ENCODE measurements at places on chromosomes 5 and 9.

DNA sequence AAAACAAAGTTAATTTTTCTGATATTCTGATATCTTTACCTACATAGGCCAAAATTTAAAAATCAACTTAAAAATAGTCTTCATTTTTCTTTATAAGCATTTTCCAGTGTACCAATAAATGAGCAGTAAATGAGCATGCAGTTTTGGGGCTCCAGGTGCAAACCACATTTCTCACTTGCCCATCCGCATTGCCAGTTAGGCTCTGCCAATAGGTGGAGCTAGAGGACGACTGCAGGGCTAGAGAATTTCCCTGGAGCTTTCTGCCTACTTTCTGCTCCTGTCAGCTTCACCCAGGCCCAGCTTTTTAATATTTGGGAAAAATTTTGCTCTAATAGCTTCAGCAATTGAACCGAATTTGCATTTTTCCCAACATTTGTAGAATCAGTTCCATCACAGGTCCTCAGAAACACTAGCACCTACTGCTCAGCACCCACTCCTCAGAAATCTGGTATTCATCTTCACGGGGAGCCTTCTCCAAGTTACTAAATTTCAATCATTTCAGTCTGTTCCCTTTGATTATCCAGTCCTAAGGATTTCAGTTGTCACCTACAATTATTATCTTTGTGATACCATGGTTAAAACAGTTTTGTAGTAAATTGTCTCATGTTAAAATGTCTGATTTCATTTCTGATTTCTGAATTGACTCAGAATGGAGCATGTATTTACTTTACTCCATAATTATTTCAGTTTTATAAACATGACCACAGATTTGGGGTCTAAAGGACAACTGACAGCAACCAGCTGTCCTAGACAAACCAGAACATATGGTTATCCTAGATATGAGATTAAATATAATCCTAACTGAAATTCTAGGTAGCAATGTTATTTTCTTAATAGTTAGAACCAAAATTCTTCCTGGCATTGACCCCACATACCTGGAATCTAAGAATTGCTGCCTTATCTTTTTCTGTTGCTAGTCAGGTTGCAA, 104.6 kb upstream of the FAM174A start:
- DNase-seq = no peak

DNA sequence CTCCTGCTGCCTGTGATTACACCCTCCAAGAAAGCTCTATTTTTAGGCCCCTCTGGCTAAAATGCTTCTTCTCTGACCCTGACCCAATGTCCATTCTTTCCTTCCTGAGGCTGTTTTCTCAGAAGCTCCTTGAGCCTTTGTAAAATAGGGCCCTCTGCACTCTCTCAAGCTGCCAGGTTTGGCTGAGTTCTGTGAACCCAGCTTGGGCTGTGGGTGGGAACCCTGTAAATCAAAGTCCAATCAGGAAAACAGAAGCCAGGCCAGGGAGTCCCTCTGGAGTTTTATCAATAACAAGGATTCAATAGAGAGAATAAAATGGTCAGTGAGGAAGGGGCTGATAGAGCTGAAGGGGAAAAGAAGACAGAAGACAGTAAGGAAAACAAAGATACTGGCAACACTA, 43.7 kb upstream of the ERCC6L2 start:
- DNase-seq = no peak

GRCh38 chr5:35902046-35902672, 36.3 kb downstream of the CAPSL start:
- no peak for DNase-seq

- no peak for DNase-seq
Measured at GRCh38 chr5:115265220-115265619, 2.5 kb upstream of the PGGT1B start.

- DNase-seq = no peak
Measured at GRCh38 chr9:9483175-9483574, 1129.6 kb downstream of the PTPRD start.

DNA sequence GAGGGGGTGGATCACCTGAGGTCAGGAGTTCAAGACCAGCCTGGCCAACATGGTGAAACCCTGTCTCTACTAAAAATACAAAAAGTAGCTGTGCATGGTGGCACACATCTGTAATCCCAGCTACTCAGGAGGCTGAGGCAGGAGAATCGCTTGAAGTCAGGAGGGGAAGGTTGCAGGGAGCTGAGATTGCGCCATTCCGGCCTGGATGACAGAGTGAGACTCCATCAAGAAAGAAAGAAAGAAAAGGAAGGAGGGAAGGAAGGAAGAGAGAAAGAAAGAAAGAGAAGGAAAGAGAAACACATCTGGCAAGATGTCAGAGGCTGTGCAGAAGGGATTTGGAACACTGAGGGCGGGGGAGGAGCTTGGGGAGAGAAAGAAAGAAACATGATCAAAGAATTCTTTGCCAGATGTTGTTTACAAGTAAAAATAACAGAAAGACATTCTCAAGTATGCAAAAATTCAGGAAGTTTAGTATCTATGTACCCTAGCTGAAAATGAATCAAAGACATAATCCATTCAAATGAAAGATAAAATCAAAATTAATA, 93.7 kb downstream of the AK8 start:
- DNase-seq = no peak

DNA sequence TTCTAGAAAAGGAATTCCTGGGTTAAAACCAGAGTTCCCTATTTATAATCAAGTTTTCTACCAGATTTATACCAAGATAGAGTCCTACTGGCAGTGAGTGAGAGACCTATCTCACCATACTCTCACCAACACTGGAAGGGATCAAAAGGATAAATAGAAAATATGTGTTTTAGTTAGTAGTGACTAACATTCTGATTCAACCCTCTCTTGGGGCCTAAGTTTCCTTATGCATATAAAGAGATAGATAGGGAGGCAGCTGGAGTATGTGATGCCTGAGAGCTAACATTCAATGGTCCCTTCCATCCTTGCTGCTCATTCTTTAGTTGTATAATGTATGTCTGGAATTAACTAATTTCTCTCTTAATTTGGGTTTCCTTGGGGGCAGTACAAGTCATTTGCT, 32.0 kb downstream of the CKMT2 start:
- no peak for DNase-seq

DNA sequence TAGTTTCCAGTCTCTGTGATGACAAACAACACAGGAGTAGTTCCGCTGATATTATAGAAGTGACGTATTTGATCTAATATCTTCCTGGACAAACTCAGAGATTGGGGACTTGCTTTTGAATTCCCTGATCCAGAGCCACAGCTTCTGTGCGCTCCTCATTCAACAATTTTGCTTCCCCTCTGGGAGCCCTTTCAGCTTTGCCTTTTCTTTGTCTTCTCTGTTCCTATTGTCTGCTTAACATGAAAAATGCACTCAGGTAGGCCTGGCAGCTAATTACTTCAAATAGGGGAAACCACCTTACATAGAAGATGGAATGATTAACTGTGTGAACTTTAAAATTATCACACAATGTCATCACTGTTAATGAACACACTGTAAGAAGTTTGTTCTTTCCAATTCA, 192.9 kb downstream of the EPB41L4A start:
- DNase-seq = no peak

DNA sequence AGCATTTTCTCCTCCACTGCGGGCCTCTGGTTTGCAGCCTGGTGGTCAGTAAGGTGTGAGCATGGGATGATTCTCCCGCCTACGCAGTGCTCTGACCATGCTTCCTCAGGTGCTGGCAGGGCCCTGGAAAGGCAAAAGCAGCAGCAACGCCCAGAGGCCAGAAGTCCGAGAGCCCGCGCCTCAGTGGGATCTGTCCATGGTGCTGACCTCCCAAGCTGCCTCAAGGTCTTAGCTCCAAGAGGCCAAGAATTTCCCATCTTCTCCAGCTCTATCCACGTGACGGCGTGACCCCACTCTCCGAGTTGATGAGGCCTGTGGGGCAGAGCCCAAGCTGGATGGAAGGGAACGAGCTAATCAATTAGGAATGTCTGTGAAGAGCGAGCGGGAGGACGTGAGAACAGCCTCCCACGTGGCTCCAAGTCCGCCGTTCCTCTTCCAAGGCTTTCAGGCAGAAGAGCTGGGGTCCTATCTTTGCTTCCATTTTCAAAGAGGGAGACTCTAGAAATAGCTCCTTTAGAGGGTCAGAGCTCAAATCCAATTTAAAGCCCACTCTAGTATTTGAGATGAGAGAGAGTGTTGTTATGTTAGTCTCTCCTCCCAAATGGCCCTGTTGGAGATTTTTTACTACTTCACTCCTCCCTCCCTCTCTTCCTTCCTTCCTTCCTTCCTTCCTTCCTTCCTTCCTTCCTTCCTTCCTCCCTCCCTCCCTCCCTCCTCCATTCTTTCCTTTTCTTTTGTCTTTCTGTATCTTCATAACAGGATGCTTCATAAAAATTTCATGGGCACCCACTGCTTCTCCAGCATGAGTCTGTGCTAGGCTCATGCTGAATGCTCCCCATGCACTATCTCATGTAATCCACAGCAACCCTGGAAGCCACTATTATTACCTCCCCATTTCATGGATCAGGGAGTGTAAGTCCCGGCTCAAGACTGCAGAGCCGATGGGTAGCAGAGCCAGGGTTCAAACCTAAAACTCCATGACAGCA, 69.3 kb downstream of the OLFM1 start:
- peak; percentile 81 for DNase-seq

Measured in right forelimb (tissue), 1 donor.